NCI-H1694 (cell line): ENCODE measurements at places on chromosomes 1 and 21.

DNA sequence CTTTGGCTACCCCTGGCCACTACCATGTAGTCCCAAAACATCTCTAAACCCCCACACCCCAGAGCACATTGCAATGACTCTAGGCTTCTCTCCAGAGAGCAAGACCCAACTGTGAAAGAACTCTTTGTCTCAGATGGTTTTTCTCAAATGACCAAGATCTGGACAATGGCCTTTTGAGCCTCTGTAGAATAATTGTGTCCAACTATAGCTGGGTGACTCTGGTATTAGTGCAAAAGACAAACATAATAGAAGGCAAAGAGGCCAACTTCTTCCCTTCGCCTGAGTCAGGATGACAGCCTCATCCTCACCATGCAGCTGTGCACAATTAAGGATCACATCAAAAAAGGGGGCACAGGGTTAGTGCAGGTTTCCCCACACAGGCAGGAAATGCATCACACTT, 139.6 kb downstream of the BRINP2 start:
- no peak for DNase-seq

DNA sequence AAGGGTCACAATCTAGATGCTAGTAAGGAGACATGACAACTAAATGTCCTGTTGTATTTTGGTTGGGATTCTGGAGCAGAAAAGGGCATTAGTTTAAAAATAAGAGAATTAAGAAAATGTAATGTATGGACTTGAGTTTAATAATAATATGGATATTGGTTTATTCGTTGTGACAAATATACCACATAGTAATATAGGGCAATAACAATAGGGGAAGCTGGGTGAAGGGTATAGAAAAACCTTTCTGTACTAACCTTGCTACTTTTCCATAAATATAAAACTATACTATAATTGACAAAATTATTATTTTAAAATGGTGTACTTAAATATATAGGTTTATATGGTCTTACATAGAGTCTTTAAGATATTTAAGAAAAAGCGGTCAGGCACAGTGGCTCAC, 558.9 kb downstream of the PTPRC start:
- no peak for DNase-seq

DNA sequence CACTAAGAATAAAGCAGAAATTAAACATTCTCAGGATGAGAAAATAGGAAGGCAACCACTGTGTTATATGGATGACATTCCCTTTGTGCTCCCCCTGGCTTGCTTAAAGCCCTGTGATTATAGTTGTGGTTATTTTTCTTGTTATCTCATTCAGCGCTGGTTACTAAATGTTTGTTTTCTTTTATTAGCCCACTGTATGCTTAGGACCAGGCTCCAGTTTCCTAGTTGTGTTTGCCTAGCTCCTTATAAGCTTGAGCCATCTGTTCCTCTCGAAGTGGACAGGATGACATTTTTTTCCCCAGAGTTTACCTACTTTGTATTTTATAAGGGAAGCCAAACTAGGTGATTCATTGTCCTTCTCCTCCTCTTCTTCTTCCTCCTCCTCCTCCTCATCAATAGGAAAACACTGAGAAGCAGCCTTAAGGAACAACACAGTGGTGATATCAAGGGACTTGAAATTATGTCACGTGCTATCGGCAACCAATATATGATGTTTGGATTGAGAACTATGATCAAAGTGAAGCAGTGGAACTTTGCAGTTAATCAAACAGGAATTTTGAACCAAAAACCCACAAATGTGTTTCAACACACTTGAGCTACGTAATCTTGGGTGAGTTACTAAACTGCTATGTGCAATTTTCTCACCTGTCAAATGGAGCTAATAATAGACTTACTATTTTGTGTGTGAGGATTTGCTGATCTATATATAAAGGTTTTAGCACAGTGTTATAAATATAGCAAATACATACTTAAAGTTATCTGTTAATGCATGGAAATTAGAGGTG, 35.1 kb upstream of the RGS7 start:
- no peak for DNase-seq

DNA sequence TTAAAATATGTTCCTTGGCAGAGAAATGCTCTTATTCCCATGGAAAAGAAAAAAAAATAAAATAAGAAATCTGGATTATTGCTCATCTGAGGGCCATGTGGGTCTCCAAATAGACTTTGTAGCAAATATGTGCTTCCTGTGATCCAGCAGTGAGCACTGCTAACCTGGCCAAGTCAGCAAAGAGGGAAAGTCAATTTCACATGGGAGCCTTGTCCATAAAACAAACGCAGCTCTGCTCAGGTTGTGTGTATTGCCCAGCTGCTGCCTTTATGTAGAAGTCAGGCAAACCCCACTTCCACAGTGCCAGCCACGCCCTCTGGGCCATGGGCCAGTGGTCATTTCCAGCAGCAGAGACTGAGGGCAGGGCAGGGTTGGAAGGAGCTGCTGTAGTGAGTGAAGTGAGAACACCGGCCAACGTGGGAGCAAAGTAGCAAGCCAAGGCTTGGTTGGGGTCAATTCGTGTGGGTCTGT, 174.3 kb downstream of the LYPLAL1 start:
- DNase-seq, result no peak

DNA sequence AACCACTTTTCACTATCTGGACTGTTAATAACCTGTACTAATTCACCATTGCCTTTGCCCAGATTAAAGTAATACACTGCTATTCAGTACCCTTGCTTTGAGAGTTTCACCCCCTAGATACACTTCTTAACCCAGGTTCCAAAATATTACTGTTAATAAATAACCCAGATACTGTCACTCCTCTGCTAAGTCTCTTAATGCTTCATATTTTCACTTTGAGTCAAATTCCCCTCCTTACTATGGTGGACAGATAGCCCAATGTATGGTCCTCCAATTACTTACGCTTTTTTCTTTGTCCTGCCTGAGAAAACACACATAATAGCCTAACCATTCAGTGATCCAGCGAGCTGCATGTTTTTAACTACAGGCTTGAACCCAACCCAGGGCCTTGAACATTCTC, 152.5 kb downstream of the NEGR1 start:
- DNase-seq, result no peak

GRCh38 chr1:12657060-12657884, 13.4 kb downstream of the AADACL4 start:
- no peak for DNase-seq

DNA sequence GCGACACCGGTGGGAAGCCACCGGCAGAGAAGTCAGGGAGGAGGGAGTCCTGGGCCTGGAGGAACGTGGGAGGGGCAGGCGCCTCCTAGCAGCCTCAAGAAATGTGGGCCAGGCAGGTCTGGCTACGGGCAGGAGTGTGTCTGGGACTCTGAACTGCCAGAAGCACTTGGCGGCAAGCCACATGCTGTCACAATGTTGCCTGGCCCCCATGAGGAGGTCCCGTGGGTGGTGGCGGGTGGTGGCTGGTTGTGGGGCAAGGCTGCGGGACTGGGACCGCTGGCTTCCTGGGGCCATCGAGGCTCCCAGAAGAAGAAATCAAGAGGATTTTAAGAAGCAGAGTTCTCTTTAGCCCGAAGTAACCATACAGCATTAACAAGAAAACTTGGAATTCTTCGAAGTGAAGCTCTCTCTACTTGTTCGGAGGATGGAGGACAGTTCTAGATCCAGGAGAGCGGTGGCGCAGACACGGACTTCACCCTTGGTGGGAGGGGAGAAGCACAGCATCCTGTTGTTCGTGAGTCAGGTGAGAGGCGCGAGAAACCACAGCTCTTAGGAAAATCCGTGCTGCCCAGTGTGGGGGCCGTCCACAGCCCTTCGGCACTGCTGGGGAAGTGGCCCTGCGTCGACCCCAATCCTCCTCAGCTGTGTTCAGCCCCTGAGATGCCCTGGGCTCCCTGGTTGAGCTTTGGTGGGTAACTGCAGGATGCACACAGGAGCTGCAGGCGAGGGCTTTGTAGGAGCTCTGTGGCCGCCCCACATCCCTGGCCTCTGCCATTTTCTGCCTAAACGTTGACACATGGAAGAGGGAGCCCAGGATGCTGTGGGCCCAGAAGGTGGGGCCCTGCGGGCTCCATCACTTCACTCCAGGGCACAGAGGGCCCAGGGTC, 12.4 kb downstream of the SKI start:
- no peak for DNase-seq

DNA sequence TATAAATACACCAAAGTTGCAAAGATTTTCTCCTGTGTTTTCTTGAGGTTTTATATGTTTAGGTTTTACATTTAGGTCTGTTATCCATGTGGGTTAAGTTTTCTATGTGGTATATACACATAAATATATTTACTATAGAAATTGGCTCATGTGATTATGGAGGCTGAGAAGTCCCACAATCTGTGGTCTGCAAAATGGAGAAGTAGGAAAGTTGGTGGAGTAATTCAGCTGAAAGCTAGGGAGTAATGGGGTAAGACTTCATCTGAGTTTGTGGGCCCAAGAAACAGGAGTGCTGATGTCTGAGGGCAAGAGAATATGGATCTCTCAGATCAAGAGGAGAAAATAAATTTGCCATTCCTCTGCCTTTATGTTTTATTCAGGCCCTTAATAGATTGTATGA, 146.0 kb downstream of the GPATCH2 start:
- DNase-seq, result no peak

- DNase-seq, result no peak
Measured at GRCh38 chr1:210794445-210794844, 339.5 kb downstream of the KCNH1 start.

- DNase-seq, result no peak
Measured at GRCh38 chr1:220696863-220697231, 6.7 kb downstream of the C1orf115 start.

DNA sequence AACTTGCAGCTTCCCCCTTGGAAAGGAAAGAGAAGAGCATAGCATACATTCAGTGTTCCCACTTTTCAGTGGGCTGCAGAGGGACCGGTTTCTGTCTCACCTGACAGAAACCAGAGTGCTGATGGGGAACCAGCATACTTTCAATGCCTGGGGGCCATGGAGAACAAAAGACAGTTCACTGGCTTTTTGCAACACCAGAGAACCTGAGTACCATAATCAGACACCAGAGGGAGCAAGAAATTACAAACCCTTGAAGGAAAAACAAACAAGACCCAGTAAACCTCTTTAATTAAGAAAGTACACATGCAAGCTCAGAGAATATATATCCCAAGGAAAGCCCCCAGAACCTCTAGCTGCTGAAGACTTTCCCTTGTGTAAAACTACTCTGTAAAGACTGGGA, 51.1 kb downstream of the CSMD2 start:
- no peak for DNase-seq

DNA sequence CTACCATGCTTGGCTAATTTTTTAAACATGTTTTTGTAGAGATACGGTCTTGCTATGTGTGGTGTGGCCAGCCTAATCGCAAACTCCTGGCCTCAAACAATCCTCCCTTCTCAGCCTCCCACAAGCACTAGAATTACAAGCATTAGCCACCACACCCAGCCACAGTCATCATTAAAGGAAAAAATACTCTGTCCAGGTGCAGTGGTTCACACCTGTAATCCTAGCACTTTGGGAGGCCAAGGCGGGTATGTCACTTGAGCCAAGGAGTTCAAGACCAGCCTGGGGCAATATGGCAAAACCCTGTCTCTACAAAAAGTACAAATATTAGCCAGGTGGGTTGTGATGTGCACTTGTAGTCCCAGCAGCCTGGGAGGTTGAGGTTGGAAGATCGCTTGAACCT, 25.0 kb upstream of the NLRP3 start:
- no peak for DNase-seq

DNA sequence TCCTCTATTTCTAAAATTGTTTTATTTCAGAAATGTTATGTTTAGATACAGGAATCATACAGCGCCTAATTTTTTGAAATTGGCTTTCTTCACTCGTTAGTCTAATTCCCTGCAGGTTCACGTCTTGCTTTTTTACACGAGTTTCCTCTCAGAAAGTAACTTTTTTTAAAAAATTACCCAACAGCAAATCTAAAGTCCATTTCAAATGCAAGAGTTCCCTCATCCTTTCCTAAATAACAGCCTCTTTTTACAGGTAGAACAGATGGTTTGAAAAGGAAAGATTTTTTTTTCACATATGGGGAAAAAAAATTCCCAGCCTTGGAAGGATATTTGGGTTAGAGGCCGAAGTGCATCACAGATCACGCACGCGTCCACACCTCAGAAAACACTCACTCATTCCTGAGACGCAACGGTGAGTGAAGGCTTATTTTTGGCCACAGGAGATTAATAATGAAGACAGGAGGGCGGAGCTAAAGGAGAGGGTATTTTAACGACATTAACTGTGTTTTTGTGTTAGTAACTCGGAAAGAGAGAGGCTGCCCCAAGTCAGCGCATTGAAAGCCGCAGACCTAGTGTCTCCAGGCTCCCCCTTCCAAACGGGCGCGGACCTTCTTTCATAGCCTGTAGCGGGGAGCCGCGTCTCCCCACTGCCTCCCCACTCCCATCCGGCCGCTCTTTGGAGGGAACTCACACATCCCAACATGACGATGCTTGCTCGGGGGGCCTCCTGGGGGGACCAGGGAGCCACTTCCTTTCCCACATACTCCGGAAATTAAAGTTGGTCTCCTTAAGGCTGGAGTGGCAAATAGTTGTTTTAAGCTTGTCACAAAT, 969 bp upstream of the RIPK4 start:
- no peak for DNase-seq

DNA sequence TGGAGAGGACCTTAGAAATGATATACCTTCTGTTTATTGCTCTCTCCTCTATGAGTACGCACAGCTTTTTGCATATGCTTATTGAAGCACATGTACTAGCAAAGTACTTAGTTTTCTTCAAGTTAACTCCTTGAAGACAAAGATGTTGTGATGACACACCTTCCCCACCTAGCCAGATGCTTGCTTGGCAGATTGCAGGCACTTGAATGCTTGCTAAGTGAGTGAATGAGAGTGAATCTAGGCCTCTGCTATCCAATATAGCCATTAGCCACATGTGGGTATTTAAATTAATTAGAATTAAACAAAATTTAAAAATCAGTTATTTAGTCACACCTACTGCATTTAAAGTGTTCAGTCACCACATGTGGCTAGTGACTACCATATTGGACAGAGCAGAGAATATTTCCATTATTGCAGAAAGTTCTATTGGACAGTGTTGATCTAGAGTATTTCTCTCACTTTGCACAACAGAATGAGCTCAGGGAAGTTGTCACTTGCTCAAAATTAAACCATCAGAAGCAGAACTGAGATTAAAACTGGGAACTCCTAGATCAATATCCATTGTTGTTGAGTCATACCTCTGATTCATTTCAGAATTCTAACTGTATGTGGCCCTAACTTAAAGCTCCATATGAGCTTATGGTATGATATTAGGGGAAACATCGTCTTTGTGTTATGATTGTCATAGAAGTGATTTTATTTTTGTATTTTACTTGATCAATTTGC, 8.6 kb upstream of the EEIG2 start:
- no peak for DNase-seq

DNA sequence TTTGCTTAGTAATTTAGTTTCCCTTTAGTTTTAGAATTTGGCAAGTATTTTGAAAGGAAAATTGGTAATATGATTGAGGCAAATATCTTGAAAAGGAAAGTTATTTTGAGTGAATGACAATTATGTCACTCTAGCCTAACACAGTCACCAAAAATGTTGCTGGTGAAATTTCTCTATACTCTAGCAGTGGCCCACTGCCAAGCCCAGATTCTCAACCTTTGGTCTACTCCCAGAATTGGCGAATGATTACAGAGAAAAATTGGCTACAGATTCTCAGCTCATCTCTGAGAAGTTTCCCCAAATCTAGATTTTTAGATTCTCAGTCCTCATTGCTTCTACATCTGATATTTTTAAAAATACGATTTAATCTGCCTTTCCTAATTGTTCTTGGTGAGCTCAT, 84.9 kb downstream of the PIGK start:
- DNase-seq, result no peak

- DNase-seq, result peak; percentile 44
Measured at GRCh38 chr1:203085528-203086406, at the start of gene MYOG. Gene MYOG (minus strand): TSS chr1:203086012. CDS start chr1:203085961, 51 bp downstream.
